ENCODE measurements at places on chromosomes 5 and 9.
A peak's percentile ranks its signal among the peaks of the same experiment; 100 is the strongest.

DNA sequence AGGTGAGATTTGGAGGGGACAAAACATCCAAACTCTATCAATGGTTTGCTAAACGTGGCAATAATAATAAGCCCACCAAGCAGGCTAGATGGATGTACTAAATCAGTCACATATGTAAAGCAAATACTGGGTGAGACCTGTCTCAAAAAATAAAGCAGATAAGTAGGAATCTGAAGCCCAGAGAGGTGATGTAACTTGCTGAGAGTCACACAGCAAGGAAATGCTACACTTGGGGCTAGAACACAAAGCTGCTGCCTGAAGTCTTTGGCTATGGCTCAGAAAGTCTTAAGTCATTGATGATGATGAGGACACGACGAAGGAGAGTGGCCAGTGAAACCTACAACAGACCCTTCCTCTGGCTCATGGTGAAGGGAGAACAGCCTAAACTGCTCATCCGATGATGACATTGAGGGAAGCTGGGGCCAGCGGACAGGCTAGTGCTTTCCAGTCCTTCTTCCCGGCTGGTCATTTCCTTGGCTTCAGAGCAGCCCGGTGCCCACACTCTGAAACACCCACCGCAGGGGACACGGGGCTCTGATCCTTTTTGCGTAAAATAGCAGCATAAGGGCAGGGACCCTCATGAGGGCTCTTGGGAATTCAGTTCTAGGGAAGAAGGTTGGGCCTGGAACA lies 14.1 kb downstream of the DUSP1 start:
- no peak for DNase-seq

DNA sequence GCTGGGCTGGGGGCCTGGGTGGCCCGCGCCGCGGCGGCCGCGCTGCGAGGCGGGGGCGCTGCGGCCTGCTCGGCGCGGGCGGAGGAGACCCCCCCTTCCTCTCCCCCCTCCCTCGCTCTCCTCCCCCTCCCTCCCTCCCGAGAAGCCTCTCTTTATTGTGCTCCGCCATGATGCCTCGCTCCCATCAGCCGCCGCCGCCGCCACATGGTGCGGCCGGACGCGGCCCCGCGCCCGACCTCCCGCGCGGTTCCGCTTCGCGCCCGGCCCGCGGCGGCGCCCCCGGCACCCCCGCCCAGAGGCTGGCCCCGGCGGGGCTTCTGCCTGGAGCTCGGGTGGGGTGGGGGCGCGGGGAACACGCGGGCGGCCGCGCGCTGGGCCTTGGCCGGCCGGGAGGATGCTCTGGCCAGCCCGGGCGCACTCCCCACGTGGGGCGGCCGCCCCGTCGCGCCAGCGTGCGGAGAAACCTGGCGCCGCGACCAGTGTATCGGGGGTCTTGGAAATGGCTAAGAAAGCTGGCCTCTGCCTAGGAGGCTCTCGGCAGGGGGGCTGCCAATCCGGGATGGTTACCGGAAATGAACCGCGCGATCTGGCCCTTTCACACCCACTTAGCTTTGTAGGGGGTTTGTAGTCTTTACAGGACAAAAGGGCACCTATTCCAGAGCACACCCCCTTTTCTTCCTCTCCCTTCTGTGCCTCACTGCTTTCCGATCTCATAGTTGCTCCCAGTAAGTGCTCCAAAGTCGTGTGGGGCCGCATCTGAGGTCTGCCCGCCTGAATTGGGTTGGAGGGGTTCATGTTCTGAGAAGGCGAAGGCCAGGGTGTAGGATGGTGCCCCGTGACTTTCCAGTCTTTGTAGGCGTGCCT lies 1.0 kb downstream of the SET start:
- DNase-seq = peak; percentile 58

DNA sequence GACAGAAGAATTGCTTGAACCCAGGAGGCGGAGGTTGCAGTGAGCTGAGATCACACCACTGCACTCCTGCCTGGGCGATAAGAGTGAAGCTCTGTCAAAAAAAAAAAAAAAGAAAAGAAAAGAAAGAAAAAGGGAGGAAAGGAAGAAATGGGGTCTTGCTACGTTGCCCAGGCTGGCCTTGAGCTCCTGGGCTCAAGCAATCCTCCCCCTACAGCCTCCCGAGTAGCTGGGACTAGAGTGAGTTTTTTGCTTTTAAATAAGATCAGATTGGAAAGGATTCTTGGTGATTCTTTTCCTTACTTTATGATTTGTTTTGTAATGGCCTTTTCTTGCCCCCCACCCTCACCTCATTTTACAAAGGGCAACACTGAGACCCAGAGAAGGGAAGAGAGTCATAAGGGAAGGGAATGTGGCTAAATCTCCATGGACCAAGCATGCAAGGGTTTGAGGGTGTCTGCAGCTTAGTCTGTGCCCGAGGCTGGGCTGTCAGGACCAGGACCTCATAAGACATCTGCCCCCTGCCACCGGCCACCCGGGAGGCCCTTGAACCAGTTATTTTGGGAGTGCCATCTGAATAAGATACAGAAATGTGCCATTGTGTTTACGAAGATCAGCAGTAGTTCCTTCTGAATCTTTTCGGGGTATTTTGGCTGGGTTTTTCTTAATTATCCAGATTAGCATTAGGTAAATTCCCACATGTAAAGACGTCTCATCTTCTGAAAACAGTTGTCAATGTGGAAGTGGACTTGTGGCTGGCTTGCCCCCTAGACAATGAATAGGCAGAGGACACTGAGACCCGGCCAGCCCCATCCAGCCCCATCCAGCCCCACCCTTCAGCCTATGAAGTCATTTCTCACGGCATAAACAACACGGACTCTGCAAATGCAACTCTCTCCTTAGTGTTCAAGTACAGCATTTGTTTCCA lies 44.5 kb upstream of the GRHPR start:
- DNase-seq = no peak

- DNase-seq = no peak
These were observed 57.8 kb upstream of the ANXA1 start for GRCh38 chr9:73093740-73094379.

DNA sequence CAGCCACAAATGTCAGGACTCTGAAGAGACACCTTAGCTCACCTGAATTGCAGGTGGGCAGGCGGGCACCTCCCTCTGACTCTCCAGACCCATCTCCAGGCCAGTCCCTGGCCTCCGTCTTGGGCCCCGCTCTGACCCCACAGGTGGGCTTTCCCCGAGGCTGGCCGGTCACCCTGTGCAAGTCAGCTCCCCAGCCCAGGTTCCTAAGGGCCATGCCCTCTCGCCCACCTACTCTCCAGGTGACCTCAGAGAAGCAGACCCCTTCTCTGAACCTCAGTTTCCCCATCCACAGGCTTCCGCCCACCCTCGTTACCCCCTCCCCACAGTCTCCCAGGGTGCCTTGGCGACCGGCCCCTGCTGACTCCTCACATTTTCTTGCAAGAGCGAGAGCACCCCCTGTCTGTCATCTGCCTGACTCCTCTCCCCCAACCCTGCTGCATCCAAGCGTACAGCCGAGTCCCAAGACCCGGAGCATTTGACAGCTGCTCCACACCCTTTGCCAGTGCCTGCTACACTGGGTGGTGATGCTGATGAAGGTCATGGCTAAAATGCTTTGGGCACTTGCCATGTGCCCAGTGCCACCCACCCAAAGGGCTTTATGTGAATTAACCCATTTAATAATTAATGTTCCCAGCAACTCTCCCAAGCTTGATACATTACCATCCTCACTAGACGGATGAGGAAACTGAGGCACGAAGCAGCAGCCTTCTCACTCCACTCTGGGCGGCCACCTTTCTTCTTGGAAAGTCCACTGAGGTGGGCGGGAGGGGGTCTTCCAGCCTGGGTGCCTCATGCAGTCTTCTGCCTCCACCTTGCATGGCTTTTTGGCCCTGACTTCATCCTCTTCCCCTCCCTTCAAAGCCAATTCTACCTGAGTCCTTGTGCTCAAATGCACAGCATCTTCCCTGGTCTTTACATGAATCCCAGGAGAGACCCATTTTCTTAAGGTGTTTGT lies 51.1 kb upstream of the ORM1 start:
- DNase-seq = peak; percentile 18

DNA sequence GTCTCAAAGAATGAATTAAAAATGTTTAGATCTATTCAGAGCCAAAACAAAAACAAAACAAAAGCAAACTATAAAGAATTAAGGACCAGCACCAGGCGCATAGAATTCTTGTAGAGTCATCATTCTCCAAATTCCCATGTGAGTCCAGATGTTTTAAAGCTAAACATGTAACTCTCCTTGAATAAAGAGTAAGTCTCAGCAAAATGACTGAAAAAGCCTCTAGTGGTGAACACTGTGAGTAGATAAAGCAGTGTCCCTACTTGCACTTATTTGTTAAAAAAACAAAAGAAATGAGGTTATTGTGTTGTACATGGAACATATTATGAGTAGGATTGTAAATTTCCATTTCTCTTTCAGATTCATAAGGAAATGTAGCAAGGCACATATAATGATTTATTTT lies 44.0 kb downstream of the NNT start:
- no peak for DNase-seq

- DNase-seq = no peak
These were observed 849.2 kb downstream of the TAF11L14 start for GRCh38 chr5:18483451-18483850.

- peak; percentile 79 for DNase-seq
These were observed 841 bp downstream of the RAD23B start for GRCh38 chr9:107283623-107284616.

All from stimulated activated CD4-positive, alpha-beta T cell treated with anti-CD3 and anti-CD28 coated beads, Interleukin-15, amount 100 ng/mL, for 24 hours (primary cell).